Hematopoietic multipotent progenitor cell treated with erythropoietin and hydrocortisone succinate and interleukin-3 and kit ligand, for 15 days (in vitro differentiated cells): ENCODE measurements at places on chromosomes 2 and 18.

GRCh38 chr2:128550389-128550788 is 231.7 kb upstream of the HS6ST1 start:
- no peak for DNase-seq

DNA sequence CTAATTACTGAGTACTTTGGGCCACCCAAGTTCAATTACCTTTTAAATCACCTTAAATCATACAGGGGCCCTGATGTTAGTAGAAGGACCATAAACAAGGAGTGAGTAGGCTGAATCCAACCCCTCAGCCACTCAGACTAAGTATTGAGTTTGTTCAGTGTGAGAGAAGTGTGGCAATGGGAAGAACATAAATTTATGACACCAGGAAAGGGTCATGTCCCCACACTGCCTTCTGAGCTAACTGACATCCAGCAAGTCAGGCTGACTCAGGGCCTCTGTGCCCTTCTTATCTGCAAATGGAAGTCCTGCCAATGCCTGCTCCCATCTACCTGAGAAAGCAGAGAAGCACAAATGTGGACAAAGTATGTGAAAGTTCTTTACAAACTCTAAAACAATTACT is 12.9 kb downstream of the PLEKHM3 start:
- peak; percentile 46 for DNase-seq

DNA sequence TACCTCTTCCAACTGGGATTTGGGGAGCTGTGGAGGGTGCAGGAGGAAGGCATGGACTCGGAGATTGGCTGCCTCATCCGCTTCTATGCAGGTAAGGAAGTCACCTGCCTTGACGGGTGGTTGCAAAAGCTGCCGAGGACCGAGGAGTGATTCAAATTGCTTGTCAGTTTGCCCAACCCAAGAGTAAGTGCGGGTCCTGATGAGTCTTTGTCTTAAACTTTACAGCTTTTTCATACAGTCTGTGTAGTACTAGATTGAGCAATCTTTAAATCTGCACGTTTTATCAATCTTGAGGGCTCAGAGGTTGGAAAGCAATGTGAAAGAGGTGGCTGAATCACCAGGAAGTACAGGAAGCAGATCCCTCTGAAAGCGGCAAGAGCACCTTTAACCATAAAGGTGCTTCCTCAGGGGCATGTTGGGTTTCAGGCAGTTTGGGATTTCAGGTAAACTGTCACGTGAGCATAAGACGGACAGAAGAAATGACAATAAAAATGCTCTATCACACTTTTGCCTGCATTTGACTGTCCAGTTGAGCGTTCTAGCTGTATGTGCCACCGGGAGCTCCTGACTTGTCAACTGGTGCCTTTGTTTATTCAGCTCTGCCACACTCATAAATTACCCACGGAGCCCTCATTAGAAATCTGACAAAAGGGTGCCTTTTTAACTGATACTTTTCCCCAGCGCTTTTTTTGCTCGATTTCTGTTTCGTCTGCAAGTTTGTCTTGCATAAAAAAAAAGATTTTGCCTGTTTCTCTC is 2.0 kb downstream of the PHLPP1 start:
- peak; percentile 21 for DNase-seq

- no peak for DNase-seq
Measured at GRCh38 chr2:48320742-48321141, 209.2 kb upstream of the STON1 start.

GRCh38 chr18:3869848-3870247 is 419.9 kb downstream of the TGIF1 start:
- DNase-seq: peak; percentile 39

GRCh38 chr2:3071685-3072263 is 305.8 kb downstream of the EIPR1 start:
- no peak for DNase-seq

DNA sequence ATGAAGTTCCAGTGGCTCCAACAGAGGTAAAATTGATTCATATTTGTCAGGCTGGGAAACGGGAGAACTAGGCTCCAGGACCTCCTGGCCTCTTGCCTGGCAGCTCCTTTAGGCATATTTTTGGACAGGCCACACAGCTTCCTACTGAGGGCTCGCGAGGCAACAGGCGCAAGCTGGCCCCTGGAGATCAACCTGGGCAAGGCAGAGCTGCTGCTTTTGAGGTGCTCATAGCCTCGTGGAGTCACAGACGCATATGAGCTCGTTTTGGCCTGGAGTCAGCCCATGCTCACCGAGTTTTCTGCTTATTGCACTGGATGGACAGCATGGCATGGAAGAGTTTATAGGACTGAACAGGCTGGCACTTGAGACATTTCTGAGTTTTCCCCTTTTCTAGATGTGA is 97.7 kb downstream of the CAPN13 start:
- DNase-seq: no peak

GRCh38 chr2:8598295-8599165 is 83.3 kb upstream of the ID2 start:
- peak; percentile 82 for DNase-seq

DNA sequence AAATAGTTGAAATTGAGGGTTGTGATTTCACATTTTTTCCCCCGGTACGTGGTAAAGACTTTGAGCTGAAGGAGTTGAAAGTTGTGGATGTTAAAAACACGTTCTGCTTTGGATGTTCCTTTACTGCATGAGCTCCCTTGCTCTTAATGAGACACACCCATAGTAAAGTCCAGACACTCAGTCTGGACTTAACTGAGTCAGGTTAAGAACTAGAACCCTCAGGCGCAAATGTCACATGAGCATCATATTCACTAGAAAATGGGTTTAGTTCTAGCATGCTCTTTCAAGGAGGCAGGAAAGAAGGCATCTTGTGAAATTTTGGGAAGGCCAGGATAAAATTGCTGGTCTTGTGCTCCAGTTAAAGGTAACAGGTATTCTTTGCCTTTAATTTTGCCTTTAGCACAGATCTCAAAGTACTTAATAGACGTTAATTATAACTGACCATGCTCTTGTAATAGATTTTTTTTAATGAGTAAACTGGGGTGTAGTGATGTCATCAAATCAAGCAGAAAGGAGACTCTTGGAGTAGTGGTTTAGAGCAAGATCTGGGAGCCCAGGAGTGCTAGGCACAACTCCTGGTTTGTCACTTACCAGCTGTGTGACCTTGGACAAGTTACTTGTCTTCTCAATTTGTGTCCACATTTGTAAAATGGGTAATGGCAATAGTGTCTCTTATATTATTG is 20.6 kb downstream of the ITGA6 start:
- no peak for DNase-seq

DNA sequence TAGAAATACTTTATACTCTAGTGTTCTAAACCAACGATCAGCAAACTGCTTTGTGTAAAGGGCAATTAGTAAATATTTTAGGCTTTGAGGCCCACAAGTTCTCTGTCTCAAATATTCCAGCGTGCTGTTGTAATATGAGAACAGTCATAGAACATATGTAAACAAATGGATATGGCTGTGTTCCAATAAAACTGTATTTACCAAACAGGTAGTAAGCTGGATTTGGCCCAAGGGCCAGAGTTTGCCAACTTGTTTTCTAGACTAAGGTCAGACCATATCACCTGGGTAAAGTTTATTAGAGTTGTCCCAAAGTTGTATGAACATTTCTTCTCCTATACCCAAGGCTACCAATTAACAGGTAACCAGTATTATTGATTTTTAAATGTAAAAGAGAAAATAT is 303.2 kb upstream of the MC4R start:
- no peak for DNase-seq

DNA sequence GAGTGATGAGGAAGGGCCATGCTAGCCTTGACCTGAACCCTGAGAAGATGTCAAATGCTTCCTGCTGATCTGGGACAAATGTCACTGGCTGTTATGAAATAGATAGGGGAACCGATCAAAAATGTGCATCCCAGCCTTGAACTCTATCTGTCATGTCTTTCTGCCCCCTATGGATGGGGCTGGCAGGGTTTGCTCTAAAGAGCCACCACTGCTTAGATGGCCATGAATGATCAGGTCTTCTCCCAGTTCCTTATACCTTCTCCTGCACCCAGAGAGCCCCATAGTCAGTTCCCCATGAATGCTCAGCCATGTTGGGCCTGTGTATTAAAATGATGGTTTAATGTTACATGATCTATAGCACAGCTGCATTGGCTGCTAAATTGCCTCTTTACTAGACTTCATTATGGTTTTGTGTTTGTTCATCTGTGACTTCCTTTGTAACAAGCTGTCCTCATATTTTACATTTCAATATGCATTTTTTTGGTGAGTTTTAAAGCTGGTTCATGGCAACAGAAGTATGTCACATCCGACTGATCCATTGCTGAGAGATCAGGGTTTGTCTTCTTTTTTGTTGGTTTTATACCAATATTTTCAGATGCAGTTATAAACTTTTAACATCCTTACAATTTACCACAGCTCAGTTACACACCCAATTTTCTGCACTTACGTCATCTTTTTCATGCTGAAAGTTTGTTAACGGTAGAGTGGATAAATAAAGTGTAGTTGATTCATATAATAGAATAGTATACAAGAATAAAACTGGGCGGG is 56.3 kb upstream of the SMAD2 start:
- DNase-seq: no peak

DNA sequence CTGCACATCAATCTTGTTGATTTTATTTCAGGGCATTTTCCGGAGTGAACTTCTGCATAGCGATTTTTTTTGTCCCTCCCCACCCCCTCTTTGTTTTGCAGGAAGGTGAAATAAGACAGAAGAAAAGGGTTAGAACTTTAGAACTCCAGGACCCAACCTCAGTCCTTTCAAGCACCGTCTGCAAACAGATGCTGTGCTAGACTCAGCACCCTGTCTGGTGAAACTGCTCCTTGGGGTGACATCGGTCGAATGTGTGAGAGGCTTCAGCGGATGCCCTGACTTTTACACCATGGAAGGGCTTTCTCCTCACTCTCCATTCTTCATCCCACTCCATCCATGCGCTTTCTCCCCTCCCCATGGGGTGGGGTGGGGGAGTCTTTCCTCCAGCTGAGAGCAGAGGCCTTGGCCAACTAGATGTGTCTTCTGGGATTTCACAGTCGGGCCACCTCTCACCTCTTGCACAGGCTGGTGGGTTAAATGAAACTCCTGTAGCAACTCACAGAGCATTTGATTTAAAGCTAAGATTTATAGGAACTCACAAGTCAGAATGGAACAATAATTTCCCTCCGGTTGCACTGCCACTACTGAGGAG is 43.3 kb upstream of the EDAR start:
- no peak for DNase-seq

DNA sequence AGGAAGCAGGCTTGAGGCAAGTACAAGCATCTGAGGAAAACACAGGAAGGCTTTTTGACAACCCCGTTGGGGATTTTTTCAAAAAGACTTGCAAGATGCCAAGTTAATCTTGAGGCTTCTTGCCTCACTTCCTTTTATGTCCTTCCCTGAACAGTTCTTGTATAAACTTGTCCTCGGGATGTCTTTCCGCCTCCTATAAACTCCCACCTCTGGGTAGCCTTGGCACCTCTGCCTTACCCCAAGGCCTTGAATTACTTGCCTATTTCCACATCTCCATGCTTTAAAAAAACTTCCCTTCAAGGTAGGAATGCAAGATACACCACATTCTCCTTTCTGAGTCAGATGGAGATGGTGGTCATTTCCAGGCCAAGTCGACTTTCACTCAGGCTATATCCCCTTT is 106.4 kb upstream of the RBBP8 start:
- DNase-seq: no peak

GRCh38 chr2:240191001-240191400 is 50.5 kb upstream of the OTOS start:
- DNase-seq: no peak

- DNase-seq: no peak
Measured at GRCh38 chr2:9809064-9809356, 34.3 kb upstream of the TAF1B start.

DNA sequence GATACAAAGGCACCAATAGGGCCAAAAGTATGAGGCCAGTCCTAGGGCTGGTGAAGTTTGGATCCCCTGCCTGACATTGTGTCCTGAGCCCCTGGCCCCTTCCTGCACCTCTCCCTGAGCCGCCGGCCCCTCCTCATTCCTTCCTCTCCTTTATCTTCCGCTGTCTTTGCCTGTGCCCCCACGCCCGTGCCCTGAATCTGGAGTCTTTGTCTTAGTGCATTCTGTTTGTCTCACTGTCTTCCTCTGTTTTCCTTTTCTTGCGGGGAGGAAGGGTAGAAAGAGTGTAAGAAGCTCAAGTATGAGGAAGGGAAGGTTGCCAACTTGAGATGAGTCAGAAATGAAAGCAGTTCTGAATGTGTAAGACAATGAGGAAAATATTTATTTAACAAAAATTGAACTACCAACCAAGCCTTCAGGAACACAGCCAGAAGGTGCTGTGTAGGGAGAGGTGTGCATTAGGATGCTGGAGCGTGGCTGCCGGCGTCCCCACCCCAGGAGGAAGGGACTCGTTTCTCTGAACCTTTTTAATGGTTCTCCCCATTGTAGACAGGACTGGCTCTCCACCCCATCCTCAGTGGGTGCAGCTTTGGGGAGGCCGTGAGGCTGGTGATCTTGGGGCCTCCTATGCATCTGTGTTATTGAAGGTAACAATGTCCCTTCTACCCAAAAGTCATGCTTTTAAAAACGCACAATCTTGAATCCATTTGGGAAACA is 133.1 kb downstream of the NEDD4L start:
- no peak for DNase-seq

DNA sequence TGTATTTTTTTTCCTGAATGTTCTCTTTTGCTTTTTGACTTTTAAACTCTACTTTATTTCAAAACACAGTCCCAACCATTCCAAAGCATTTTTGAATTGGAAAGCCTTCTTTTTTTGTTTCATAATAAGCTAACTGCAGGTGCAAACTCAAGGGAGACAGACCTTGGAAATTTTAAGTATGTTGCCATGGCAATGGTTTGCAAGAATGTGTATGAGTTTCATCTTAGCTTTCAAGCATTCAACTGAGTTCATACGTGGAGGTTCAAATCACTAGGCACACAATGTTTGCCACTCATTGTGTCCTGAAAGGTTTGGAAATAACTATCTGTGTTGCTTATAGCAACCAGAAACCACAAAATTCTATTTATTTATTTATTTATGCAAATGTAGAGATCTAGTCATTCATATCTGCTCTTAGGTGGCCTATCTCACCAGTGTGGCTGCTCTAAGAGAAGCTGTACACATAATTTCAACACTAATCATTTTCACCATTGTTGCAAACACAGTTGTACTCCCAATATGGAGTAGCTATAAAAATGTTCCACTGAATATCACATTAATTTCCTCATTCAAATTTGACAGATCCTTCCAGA is 805.7 kb upstream of the FSHR start:
- no peak for DNase-seq

DNA sequence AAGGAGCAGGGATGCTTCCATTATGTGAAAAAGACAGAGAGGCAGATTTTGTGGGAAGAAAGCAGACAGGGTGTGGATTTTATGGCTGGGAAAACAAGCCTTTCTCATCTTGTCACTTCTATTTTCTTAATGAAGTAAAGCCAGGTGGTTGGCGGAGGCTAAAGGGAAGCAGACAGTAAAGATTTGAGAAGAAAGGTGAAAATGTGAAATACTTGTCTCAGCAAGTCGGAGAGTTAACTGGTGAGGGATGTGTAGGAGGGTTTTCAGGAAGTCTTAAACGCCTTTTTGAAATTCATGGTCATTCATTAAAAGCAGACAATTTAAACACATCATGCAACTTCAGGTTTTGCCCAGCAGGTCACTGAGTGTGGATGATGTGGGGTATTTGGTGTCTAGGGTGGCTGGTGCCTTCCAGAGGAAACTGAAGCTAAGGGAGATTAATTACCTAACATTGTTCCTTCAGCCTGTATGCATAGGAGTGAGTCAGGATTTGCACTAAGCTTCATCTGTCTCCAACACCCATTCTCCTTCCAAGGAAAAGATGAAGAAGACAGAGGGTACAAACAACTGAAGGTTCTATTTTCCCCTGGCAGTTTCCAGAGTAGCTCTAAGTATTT is 20.7 kb downstream of the SLC14A2 start:
- DNase-seq: no peak

GRCh38 chr18:73962256-73962655 is 185.4 kb downstream of the FBXO15 start:
- DNase-seq: no peak
